Activated CD8-positive, alpha-beta T cell treated with anti-CD3 and anti-CD28 coated beads, Interleukin-2, amount 10 ng/mL, durations not matched to agents 7 days and 5 days (primary cell): ENCODE measurements at places on chromosomes 6 and 20. TPM values are rescaled to one million over a fixed set of nuclear protein-coding genes. Genes with fewer than 3 reads are reported as not detected.

The HCK gene
- total RNA-seq = not detected

The USP49 gene
- 6.2 TPM for total RNA-seq

The MEI4 gene
- total RNA-seq = not detected

The TTBK1 gene
- not detected for total RNA-seq

The MUCL3 gene
- total RNA-seq = not detected

The SCRT2 gene
- total RNA-seq = not detected

The ISM1 gene
- 3.7 TPM for total RNA-seq

The TAB2 gene
- total RNA-seq = 115 TPM

GRCh38 chr20:61903575-61904340 is 161.9 kb downstream of the TAF4 start:
- no peak for DNase-seq

GRCh38 chr6:52497652-52498408 is 77.7 kb downstream of the EFHC1 start:
- no peak for DNase-seq

- DNase-seq = no peak
These were observed 959.0 kb upstream of the FLRT3 start for GRCh38 chr20:15296422-15296821.

DNA sequence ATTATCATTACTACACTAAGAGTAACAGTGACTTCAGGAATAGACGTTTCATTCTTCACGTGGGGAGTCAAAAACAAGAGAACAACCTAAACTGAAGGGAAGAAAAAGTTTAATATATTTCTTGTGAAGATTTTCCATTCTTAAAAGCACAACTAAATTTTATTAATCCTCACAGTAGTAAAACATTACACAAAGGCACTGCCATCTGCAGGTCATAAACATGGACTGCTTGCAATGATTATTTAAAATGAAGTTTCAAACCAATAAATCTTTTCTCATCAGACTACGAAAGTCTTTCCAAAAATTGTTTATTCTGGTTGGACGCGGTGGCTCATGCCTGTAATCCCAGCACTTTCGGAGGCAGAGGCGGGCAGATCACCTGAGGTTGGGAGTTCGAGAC is 2.6 kb downstream of the NCOA5 start:
- no peak for DNase-seq

DNA sequence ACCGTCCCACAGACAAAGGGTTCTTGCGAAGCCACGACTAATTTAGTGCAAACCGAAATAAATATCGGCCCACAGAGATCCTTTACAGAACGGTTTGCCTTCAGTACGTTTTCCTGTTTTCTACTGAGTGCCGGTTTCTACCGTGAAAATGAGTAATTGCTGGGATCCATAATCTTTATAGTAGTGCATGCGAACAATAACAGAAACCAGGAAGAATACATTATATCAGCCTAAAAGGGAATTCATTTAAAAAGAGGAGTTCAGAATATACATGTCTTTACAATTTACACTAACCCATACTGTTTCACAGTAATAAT is 292 bp upstream of the MTCL3 start:
- DNase-seq = no peak

DNA sequence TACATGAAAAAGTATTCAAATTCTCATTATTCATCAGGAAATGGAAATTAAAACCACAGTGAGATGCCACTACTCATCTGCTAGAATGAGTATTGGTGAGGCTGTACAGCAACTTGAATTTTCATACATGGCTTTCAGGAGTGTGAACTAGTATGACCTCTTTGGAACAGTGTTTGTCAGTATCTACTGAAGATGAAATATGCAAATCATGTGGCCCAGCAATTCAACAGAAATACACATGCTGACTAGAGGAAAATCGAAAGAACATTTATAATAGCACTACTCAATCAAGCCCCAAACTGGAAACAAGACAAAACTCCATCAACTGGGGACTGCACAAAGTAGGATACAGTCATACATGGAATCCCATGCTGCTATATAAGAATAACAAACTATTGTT is 102.2 kb downstream of the DCDC2 start:
- no peak for DNase-seq

DNA sequence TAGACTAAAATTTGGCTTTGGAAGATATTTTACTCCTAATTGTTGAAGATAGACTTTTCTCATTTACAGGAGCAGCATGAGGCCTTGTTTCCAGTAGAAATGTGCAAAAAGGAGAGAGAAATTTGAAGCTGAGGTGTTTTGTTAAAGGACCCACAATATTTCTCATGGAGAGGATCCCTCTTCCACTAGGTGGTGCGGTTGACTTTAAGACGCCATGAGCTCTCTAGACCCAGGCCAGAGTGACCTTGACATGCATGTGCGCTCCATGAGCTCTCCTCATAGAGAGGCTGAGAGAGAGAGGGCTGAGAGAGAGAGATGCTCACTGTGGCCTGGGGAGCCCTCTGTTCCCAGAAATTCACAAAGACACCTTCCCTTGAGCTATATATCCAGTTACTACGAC is 861.2 kb upstream of the EYS start:
- DNase-seq = no peak

- peak; percentile 54 for DNase-seq
These were observed 33.8 kb upstream of the AIG1 start for GRCh38 chr6:143026696-143027449.

GRCh38 chr6:145829102-145829501 is 14.5 kb upstream of the FBXO30 start:
- no peak for DNase-seq

DNA sequence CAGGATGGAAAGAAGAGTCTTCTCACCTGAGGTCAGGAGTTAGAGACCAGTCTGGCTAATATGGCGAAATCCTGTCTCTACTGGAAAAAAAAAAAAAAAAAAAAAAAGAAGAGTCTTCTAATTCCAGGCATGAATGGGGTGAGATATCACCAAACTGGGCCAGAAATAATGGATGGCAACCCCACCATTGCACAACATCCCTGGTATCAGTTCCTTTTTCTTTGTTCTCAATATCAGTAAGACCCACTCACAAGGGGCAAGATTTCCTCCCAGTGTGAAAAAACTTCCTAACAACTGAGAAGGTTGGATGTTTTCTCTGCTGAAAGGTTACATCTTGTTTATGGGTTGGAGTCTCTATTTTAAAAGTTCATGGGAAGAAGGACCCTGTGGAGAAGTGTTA is 23.6 kb upstream of the NR2E1 start:
- DNase-seq = no peak
